Fibroblast of skin of back (primary cell): ENCODE measurements at places on chromosomes 6 and 20.
A peak's percentile ranks its signal among the peaks of the same experiment; 100 is the strongest.

DNA sequence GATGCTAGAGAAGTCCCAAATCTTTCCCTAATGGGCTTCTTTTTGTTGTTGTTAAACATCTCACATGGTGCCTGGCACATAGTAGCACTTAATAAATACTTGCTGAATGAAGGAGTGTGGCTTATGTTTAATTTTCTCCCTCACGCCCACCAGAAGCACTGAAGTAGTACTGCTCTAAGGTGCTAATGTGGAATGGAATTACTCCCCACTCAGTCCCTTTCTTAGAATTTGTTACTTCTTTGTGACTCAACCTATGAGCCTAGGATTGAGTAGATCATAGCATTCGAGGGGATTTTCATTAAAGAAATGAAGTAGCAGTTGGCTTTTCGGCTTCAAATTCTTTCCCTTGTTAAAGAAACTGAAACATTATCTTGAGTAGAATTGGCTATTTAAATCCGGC lies 192.8 kb downstream of the CLIC5 start:
- no peak for DNase-seq

DNA sequence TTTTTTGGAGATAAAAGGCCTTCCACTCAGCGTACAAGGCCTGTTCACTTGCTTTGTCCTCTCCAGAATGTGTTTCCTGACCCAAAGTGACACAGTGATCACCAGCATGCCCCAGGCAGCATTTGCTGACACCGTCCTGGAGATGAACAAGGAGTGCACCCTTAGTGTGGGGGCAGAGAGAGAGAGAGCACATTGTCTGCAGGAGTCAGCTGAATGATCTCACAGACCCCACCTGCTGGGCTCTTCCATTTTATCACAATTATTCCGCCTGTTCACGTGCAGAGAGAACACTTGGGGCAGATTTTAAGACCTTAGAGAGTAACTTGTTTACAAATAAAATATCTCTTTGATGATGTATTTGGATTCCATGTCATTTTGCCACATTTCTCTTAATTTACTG lies 22.4 kb upstream of the MAS1L start:
- DNase-seq, result no peak

- DNase-seq, result peak; percentile 43
Measured at GRCh38 chr20:57089699-57090144, 176.7 kb downstream of the BMP7 start.

DNA sequence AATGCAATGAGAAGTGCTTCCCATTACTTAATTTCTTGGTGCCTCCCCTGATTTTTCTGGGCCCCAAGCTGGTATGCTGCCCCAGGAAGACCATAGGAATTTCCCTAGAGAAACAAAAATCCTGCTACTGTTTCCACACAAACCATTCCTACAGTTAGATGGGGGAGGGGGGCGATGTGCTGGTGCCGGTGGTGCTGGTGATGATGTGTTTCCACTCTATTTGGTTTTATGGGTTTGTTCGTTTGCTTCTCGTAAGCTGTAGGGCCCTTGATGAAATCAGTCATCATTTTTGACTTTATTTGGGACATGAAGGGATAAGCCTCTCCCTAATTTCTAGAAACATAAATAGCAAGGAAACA lies 105.1 kb downstream of the MKKS start:
- no peak for DNase-seq

GRCh38 chr6:163793011-163793983 lies 378.8 kb downstream of the QKI start:
- peak; percentile 92 for DNase-seq

DNA sequence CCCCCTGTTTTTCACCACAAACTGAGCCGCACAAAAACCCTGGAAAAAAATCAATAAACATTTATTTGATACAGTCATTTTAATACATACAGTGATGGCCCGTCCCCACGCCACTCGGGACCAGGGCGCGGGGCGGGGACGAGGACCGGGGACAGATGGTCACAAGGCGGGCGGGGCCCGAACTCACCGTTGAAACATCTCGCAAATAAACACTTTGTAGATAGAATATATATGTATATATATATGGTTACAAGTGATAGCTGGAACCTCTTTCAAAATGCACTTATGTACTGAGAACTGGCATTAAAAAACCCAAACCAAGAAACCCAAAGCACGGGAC lies 418 bp upstream of the UCKL1 start:
- no peak for DNase-seq
